Upper lobe of right lung (tissue), 1 donor: ENCODE measurements at places on chromosomes 1 and 21.

GRCh38 chr1:203746281-203746680 lies 18.7 kb upstream of the LAX1 start:
- DNase-seq = no peak

- DNase-seq = no peak
These were observed 330.0 kb downstream of the BARHL2 start for GRCh38 chr1:90386899-90387720.

DNA sequence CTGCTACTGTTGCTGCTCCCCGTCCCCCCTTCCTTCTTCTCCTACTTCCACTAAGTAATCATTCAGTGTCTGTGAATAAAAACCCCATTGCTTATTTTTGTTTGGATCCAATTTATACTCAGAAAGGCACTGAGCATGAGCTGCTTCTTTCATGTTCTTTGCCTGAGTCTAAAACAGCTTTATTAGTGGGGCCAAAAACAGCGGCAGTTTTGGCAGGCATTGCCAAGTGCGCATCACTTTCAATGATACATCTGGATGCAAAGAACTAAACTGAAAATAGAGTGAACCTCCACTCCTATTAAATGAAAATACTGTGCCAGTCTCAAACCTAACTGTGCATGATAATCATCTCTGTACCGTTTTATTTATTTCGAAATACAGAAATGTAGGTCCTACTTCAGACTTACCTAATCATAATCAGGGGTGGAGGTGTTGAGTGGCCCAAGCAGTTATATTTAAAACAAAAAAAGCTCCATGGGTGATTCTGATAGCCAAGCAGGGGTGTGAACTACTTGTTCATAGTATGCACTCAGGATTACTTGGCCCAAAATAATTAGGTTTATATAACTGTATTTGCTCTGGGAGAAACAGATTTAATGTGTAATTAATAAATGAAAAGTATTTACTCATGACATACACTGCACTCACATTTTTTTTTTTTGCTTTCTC lies 48.4 kb downstream of the NEK7 start:
- DNase-seq = no peak

- DNase-seq = no peak
These were observed 67.0 kb downstream of the TGFB2 start for GRCh38 chr1:218412171-218412570.

- no peak for DNase-seq
These were observed 29.7 kb downstream of the UHMK1 start for GRCh38 chr1:162527314-162527713.

GRCh38 chr1:89363196-89363595 lies 663 bp upstream of the GBP6 start:
- DNase-seq = no peak

DNA sequence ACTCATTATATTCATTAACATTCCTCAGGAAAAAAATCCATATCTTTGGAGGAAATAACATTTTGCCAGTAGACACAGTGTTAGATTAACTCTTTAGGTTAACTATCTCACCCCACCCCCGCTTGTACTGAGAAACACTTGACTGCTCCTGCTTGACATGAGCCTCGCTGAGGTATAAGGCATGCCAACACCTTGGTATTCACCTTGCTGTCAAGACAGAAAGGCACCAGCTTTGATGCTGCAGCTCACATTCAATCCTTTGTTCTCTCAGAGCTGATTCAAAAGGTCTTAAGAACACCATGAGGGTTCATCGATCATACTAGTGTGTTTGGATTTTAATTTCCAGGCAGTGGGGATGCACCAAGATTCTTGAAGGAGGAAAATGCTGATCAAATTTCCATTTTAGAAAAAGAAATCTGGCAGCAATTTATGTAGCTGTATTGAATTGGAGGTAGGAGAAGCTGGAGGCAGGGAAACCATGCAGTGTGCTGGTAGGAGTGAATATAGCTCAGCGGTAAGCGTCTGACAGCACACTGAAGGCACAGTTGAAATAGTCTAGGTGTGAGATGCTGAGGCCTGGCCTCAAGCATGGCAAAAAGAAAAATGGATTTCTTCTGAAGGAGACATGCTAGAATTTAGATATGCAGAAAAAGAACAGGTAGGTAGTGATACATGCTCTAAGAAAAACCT lies 108.0 kb upstream of the ST6GALNAC5 start:
- no peak for DNase-seq

DNA sequence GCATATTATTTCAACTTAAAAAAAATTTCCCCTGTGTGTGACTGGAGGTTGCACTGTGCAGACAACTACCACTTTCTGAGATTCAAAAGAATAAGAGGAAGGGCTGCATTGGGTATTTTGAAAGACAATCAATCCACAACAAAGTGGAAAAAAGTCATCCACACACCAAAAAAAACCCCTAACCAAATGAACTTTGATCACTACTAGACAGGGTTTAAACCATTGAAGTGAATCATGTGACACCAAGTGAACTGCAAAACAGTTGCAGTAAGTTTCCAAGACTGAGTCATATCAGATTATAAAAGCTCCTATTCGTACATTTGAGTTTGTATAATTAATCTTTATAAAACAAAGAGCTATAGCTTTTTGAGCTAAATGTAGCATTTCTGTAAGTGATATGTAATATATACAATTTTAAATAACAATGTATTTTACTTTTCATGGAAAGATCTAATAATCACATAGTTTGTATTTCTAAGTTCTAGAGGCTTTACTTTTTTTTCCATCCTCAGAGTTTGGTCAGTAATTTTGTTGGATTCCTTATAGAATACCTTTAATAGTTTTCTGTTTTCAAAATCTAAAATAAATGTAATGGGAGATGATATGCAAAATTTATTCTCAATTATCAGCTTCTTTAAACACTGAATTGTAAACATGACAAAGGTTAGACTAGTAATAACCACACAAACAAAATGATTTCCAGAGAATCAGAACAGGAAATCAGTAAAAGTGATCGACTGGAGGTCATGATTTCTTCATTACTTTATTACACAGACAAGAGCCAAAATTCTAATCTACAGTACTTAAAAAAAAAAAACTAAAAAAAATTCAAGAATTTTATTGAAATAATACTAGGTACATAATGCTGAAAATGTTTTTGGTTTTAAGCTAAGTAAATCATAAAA lies 50.5 kb upstream of the GFI1 start:
- no peak for DNase-seq

DNA sequence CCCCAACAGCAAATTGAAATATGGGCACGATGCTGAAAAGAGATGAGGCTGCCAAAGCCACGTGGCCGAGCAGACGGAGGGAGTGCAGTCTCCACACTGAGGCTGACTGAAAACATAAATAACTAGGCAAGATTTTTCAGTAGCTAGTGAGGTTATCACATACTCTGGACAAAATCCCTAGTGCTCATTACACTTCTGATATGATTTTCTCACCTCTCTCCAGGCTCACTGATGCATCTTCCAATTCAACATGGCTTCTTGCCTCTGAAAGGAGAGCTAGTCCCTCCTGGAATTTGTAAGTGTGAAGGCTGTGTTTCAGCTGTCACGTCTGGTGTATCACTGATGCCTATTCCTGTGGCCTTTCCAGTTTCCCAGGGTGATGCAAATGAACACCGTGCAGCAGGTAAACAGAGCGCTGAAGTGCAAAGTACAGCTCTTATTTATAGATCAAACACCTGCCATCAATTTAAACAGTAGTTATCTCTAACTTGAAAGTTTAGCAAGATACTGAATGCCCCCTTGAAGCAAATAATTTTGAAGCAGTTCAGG lies 656.1 kb downstream of the KIF26B start:
- no peak for DNase-seq

- DNase-seq = no peak
These were observed 156.9 kb downstream of the TOMM20 start for GRCh38 chr1:234971586-234972297.

- DNase-seq = no peak
These were observed 46.5 kb upstream of the PRELP start for GRCh38 chr1:203428981-203429599.

DNA sequence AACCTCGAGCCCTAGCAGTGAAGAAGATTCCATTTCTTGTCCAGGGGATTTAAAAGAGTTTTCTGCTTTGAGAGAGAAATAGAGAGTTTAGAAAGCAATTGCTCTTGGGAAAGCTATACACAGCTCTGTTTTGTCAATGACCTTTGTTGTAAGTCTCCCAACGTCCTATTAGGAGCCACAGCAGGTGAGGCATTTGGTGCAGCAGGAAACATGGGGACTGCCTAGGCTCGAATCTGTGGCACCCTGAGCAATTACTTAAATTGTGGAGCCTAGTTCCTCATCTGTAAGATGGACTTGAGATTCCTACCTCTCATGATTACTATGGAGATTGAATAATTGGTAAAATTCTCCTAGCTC lies 8.2 kb downstream of the DCLRE1B start:
- no peak for DNase-seq

- DNase-seq = no peak
These were observed 11.9 kb upstream of the PKNOX1 start for GRCh38 chr21:42962380-42963007.

DNA sequence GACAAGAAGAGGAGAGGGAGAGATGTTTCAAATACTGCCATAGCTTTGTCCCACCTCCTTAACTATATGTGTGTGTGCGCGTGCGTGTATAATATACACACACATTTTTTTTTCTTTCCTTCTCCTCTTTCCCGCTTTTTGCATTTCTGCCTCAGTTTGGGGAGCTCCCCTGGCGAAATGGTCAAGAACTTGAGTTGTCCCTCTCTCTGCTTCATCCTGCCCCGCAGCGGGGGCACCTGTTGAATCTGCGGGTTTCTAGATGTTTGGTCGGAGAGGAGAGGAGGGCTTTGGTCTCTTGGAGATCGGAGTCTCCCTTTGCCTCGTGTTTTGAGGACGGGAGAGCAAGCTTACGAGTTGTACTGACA lies 504 bp downstream of the SCCPDH start:
- DNase-seq = no peak

DNA sequence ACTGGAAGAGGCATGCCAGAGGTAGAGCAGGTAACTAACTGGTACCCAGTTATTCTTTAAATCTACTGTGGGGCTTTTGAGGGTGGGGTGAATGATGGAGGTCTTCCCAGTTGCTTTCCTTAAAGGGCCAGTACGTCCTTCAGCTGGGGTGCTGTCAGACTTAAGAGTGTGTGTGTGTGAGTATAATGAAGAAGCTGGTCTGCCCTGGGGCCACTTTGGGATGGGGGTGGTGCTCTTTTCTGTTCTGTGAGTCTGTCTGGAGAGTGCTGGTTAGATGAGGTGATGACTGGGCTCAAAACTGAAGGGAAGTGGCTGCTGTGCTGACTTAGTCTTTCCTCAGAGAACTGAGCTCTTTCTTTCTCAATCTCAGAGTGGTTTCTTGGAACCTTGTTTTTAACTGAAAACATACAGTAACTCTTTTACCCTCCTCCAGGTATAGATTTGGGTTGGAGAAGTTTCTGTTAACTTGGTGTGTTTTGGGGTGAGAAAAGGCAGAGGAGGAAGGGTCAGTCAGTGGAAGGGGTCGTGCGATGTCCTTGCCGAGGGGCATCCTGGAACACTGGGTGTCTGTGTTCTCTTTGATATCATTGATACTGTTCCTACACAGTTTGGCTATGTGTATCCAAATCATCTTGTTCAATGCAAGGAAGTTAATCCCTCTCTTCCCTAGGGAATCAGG lies 746 bp downstream of the MACF1 start:
- no peak for DNase-seq

DNA sequence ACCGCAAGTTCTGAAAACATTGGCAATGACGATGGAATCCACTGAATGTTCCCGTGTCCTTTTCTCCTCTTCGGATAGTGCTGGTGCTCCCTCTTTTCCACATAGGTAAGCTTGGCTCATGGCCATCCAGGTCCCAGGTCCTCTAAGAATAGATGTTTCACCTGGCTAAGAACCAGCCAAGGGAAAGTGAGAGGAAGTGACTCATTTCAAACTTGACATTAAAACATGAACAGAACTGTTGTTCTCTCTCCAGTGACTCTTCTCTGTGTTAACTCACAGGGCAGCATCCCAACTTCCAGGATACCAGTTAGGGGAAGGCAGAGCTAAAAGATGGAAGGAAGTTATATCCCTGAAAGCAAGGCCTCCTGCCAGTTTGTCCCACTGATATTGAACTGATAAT lies 493.8 kb upstream of the CHRM3 start:
- DNase-seq = no peak

- no peak for DNase-seq
These were observed 309 bp downstream of the NSL1 start for GRCh38 chr1:212791261-212791675.

DNA sequence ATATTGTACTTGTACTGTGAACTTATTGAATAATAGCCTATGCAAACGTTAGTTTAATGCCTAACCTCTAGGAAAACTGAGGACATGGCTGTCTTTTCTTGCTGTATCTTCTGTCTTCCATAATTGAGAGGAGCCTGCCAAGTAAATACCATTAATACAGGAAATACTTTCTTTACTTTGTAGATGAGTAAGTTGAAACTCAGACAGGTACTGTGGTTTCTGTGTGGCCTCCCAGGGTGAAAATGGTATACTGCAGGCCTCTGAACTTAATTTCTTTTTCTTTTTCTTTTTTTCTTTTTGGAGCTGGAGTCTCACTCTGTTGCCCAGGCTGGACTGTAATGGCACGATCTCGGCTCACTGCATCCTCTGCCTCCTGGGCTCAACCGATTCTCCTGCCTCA lies 208.8 kb upstream of the ADGRL4 start:
- DNase-seq = no peak

DNA sequence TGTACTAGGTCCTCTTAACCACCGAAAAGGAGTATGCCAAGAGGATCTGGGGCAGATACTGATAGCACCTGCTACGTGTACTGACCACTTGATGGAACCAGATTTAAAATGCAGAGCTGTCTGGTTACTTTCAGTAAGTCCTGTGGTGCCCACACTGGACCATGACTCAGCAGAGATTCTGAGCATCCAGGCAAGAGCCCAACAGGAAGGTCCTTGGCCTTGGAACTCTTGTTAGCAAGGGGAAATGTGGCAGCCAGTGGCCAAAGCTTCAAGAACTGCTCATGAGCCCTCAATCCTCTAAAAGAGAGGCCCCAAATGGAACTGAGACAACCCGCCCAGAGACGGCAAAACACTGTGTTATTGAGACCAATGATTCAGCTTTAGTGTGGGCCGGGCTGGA lies 4.2 kb upstream of the GJB5 start:
- DNase-seq = no peak

- no peak for DNase-seq
These were observed 93.9 kb upstream of the BEND5 start for GRCh38 chr1:48870596-48870995.

DNA sequence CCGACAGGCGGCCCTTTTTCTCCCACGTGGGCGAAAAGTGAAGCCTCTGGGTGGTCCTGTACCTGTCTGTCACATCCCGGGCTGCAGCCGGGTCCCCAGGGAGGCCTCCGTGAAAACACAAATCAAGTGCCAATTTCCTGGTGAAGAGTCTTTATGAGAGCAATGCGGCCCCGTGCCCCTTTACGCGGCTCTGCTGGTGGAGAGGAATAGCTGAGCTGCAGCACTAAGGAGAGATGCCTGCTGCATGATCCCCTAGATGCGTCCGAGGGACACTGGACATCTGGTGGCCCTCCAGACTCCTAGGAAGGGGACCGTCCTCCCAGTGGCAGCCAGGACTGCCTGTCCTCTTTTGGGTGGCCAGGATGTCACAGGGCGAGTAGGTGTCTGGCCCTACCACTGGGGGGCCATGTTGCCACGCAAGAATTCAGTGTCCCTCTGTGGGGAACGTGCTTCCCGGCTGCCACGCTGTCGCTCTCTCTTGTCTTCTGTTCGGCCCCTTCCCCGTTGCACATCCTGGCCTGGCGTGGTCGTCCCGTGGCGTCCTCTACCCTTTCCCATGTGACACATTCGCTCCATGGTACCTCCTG lies 38.7 kb downstream of the COL18A1 start:
- no peak for DNase-seq

- DNase-seq = no peak
These were observed 59.8 kb downstream of the ITPKB start for GRCh38 chr1:226679262-226679661.
